ENCODE measurements at places on chromosomes 1 and 21.

DNA sequence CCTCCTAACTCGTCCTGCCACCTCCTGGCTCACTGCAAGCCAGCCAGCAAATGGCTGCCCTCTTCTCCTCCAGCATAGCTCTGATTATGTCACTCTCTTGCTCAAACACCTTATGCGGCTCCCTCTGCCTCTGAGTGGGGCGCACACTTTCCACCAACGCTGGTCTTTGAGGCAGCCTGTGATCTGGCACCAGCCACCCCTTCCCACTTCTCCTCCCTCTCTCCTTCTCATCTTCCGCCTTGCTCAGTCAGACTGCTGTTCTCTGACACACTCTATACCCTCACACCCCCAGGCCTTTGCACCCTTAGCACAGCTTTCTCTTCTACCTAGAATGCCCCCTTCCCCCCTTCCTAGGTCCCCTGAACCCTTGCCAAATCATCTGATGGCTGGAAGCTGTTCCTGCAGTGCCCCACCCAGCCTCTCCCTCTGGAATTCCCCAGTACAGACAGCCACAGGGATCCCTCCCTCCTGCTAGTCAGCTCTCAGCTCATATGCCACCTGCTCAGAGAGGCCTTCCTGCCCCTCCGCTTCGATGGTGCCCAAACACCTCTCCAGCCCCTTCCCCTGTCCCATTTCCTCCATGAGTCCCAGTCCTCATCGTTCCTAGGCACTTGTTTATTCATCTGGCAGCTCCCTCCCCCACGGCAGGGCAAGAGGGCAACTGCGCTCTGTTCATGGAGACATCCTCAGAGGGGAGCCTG, 21.7 kb upstream of the PEF1 start:
- DNase-seq, result no peak

DNA sequence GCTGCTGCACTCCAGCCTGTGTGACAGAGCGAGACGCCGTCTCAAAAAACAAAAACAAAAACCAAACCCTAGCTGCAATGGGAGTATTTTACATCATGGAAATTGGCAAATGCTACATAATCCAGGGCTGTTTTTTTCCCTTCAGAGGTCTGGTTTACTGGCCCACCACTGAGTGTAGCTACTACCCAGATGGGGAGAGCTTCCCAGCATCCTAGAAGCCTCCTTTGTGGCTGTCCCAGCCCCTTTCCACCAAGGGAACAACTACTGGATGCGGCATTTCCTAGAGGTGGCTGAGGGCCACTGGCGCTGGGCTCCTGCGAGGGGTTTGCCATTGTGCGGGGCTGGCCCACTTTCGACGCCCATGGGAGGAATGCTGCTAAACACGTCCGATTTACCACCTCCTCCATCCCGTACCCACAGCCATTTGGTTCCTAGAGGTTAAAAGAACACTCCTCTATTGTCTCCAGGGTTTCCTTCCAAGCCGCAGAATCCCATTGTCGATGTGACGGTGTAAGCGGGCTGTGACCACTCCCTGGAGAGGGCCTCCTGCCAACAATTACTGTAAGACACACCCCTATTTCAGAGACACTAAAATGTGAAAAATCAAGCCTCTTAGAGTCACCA, 55.4 kb downstream of the RUNX3 start:
- no peak for DNase-seq

DNA sequence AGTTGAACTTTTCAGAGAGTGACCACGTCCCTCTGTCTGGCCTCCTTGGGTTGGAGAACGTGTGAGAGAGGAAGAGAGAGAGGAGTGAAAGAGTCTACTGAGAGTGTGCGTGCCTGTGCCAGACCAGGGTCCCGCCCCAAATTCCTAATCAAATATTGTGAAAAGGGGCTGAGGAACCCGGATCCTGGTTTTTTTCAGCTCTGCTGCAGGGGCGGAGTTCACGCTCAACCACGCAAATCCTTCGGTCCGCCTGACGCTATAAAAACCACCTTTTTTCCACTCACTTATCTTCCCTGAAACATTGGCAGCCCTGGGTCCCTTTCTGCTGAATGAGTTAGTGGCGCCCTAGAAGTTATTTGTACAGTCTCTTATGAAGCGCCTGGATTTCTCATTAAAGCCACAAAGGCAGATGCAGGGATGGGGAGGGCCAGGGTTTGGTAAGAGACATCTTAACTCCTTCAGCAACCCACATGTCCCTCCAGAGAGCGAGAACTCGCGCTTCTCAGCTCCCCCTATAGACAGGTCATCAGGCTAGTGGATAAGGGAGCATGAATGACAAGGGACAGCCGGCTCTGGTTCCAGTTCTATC, at the start of gene FMOD:
FMOD (minus strand) TSS at position 86 of the 589 bp plus-strand sequence. CDS start 2,852 bp downstream, outside the sequence.
- no peak for DNase-seq

DNA sequence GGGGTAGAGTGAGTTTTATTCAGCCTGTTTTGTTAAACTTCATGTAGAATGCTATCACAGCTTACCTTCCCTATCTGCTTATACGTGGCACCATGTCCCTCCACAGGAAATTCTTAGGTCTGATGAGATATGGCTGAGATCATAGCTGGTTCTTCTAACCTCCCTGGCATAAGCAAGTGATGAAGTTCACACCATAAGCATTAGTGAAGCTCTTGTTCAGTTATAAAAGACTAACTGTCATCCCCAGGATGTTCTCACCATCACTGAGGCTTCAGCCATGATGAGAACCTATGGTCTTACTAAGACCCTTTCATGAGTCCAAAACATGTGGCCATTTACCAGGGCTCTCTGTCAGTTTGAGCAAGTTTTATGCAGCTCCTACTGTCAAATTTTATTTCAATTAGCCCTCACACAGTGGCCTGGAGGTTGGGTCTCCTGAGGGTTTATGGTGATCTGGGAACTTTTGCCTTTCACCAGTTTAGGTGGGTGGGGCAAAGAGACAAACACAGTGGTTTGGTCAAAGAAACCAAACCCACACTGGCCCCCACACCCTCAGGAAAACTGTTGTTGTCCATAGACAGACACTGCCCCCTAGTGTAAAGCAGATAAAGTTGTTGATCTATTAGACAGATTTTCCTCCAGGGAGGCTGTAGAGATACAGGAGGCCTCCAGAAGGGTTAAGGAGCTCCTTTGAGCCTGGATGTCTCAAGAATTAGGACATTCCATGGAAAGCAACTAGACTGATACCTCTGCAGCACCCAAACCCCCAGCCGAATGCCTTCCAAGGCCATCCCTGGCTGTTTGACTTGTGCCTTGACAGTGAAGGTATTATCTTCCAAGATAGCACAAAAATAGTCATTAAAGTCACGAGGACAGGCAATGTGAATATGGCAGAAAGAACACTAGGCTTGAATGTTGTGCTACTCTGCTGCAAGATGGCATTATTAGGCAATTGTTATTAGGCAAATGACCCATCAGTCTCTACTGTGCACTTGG, 5.0 kb downstream of the SLC22A15 start:
- no peak for DNase-seq

DNA sequence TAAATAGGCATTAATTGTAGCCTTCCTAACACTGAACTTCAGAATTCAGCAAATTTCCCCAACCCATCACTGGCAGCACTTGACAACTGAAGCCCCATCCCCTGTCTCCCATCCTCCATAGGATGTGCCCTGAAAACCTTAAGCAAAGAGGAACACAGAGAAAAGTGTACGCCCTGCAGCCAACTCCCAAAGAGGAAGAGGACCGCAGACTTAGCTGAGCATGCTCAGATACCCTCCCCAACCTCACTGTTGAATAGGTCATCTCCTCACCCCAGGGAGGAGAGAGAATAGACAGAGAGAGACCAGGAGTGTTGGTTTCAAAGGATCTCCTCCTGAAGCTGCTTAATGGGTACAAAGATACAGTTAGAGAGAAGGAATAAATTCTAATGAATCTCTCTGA, 50.5 kb downstream of the CD2 start:
- DNase-seq, result no peak

DNA sequence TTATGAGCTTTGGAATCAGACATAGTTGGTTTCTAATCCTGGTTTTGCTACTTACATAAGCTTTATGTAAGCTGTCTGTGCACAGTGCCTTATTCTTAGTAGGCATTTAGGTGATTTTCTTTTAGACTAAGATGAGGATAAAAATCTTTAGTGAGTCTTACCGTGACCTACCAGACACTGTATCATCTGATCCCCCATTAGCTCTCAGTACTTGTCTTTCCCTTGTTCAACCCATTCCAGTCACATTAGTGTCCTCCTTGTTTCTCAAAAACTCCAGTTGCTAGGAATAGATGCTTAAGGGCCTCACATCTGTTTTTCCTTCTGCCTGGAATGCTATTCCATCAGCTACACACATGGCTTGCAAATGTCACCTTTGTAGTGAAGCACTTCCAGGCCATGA, 18.8 kb downstream of the PPP1R12B start:
- DNase-seq, result no peak

GRCh38 chr1:218211241-218211640, 73.9 kb upstream of the RRP15 start:
- no peak for DNase-seq

DNA sequence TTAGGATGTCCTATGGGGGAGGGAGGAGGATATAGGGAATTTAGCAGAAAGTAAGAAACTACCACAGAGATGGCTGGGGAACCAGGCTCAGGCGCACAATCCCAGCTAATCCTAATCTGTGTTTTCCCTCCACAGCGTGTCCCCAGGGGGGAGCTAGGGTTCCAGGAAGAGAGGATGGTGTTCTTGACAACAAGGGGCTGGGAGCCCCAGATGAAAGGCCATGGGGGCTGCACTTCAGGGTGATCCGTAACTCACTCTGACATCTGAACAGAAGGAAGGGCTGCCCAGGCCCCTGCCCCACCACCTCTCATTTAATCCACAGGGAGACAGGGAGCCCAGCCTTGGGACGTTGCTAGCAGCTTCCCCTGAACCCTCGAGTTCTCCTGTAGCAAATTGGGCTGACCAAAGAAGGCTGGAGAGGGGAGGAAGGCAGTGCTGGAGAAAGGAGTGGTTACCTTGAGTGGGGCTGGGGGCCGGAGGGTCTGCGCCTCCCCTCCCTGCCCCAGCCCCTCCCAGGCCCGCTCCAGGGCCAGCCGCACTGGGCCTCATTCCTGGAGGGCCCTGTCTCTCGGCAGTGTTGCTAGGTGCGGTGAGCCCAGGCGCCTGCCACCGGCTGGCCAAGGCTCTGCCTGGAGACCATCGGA, 131.7 kb downstream of the TMEM53 start:
- no peak for DNase-seq

GRCh38 chr1:208455821-208456220, 211.6 kb upstream of the PLXNA2 start:
- DNase-seq, result no peak

GRCh38 chr1:17755120-17755519, at the start of gene ACTL8:
Gene ACTL8, plus strand, starts transcription at chr1:17755333. Its CDS starts 67,676 bp downstream, at chr1:17823009.
- DNase-seq, result no peak

DNA sequence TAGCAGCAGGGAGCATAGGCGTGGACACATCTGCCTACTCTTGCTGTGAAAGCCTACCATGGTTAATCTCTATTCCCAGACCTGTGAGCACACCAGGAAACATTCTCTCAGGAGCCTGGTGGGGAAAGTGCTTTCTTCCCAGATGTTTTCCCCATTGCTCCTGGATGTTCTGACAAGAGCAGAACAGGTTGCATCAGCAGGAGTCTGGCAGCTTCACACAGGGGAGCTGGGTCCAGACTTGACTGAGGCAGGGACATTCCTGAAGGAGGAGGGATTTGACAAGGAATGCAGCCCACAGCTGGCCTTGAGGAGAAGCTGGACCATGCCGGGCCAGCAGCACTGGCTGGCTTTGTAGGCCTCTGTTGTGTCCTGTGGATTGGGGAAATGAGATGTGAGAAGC, 21.0 kb upstream of the ARTN start:
- DNase-seq, result no peak

DNA sequence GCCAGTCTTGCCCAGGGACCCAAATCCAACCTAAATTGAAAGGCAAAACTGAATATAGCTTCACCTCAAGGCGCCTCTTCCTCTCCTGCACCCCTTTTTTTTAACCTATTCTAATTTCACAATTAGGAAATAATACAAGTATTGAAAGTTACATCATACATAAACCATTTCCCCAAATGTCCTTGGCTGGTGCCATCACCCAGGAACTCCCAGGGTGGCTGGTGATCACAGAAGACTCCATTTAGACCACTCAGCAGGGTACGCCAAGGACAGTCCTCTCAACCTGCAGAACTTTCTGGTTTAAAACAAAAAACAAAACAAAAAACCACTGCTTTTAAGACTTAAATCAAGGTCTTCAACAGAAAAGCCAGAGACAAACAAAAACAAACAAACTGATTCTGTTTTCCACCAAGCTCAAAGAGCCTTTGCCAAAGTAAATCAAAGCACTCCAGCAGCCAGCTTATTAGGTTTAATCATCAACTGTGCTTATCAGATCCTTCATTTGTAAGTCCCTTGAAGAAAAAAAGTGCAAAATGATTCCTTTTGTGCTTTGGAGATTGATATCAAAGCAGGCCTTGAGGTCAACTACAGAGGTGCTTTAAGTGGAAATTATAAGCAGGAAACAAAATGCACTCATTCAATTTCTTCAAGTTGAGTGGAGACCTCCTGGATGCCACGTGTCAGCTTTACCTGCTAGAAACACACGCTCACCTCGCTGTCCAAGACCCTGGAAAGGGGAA, 113.0 kb downstream of the ETS2 start:
- no peak for DNase-seq

- DNase-seq, result peak; percentile 8
Measured at GRCh38 chr1:201153474-201154388, 543 bp downstream of the TMEM9 start.

GRCh38 chr1:2212274-2212531, 15.9 kb upstream of the SKI start:
- no peak for DNase-seq

DNA sequence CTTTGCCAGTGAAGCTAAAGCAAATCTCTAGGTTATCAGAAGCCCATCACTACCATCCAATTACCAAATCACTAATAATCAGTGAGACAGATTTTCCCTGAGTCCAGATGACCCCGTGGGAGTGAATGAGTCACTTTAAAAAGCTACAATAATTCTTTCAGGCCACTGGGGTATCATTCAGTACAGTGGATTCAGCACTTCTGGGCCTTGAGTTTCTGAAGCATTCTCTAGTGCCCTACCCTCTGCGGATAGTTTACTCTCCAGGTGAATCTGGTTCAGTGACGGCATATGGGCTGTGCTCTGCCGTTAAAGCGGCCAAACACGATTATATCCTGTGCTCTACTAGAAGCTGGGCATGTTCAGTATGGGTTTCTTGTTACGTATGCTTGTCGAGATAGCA, 26.1 kb downstream of the NR5A2 start:
- no peak for DNase-seq

GRCh38 chr1:98292994-98293393, 368.5 kb upstream of the SNX7 start:
- no peak for DNase-seq

GRCh38 chr1:74430342-74430934, 82.0 kb downstream of the LRRC53 start:
- no peak for DNase-seq

GRCh38 chr1:155698382-155699038, 9.6 kb downstream of the DAP3 start:
- no peak for DNase-seq

All from stimulated activated CD4-positive, alpha-beta T cell treated with anti-CD3 and anti-CD28 coated beads, Interleukin-2, amount 100 ng/mL, for 48 hours (primary cell).